NCI-H187 treated with DMSO at 0.1 percent for 48 hours (cell line): ENCODE measurements at places on chromosomes 13 and 19.

DNA sequence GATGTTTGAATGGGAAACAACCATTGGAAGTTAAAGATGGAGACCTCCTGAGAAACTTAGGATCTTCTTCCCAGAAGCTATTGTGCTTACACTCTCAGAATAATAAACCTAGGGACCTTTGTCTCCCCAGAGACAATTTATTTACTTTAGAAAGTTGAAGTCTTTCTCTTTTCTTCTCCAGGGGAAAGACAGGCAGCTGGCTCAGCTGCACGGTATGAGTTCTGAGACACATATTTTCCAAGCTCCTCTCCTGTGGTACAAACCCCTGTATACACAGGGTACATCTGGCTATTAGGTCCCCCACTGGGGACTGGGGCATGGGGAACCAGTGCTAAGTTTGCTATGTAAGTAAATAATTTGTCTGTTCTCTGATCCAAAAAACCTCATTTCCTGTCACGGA, 67.5 kb upstream of the POSTN start:
- no peak for DNase-seq

- no peak for DNase-seq
These were observed 8.0 kb downstream of the PTH2 start for GRCh38 chr19:49415102-49415809.

- DNase-seq, result no peak
These were observed 16.5 kb downstream of the SHANK1 start for GRCh38 chr19:50702871-50703829.

GRCh38 chr13:114222461-114222968, 12.2 kb upstream of the CDC16 start:
- DNase-seq, result no peak

DNA sequence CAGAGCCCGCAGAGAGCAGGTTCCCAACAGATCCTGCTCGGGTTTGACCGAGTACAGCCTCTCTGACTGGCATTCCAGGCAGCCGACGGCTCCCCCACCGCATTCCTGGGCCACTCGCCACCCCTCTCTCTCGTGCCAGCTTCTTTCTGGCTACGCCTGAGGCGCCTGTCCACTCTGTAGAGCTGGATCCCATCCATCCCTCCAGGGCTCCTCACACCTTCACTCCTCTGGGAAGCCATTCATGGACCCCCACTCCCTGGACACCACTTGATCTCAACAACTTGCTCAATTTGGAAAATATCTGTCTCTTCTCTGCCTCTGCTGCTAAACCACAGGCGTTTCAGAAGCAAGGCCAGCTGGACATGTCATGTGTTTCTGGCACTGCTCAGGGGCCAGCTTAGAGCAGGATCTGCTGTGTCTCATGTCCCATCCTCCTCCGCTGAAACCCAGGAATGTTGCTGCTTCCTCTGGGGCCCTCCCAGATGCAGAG, 30.6 kb upstream of the ATP1A3 start:
- no peak for DNase-seq

DNA sequence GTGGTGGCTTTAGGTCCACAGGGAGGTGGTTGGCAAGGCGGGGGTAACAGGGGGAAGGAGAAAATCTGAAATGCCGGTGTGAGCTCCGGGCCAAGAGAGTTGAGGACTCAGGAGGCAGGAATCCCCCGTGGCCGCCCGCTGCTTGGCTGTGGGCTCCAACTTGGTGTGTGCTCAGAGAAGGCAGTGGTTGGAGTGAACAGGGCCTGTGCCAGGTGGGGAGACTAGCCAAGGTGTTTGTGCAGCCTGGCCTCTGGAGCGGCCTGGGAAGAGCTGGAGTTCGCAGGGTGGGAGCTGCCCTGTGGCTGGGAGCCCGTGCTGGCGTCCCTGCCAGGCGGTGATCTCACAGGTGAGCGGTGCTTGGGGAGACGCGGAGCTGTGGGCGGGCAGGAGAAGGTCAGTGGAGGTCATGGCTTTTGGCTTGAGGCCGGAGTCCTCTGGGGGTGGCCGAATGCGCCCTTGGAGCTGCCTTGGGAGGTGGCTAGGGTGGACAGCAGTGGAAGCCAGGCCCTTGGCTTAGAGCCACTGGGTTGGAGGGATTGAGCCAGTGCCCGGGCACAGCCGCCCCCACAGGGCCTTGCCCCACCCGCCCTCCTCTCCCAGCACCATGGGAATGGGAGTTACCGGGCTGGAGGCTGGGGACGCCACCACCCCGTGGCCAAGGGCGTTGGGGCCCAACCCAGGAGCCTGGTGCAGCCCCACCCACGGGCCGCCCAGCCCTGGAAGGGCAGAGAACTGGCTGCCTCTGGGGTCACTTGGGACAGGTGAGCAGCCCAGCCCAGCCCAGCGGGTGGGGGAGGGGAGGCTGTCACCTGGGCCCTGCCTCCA, 7.1 kb upstream of the CIRBP start:
- no peak for DNase-seq

GRCh38 chr13:113884821-113885220, 20.9 kb upstream of the GAS6 start:
- DNase-seq, result no peak

GRCh38 chr19:6484831-6485230, 3.2 kb upstream of the DENND1C start:
- DNase-seq, result no peak

- no peak for DNase-seq
These were observed 96.1 kb downstream of the OXGR1 start for GRCh38 chr13:96898212-96898611.

- DNase-seq, result no peak
These were observed 1.3 kb downstream of the GMFG start for GRCh38 chr19:39334444-39334976.

GRCh38 chr19:35249146-35249847, 495 bp downstream of the LSR start:
- no peak for DNase-seq

GRCh38 chr19:58498316-58499020, 13.3 kb downstream of the SLC27A5 start:
- DNase-seq, result no peak

DNA sequence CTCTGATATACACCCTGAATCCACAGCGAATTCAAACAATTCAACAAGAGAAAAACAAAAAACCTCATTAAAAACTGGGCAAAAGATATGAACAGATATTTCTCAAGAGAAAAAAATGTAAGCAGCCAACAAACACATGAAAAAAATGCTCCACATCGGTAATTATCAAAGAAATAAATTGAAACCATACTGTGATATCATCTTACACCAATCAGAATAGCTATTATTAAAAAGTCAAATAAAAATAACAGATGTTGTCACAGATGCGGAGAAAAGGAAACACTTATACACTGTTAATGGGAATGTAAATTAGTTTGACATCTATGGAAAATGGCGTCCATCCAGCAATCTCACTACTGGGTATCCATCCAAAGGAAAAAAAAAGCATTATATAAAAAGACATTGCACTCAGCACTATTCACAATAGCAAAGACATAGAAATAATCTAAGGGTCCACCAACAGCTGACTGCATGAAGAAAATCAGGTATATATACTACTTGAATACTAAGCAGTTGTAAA, 1495.0 kb upstream of the PCDH20 start:
- DNase-seq, result no peak

GRCh38 chr13:79450110-79450509, 30.8 kb upstream of the NDFIP2 start:
- no peak for DNase-seq

- DNase-seq, result no peak
These were observed 95.4 kb upstream of the RAP2A start for GRCh38 chr13:97338571-97338970.

GRCh38 chr19:23440207-23440606, 44.9 kb upstream of the ZNF91 start:
- no peak for DNase-seq

DNA sequence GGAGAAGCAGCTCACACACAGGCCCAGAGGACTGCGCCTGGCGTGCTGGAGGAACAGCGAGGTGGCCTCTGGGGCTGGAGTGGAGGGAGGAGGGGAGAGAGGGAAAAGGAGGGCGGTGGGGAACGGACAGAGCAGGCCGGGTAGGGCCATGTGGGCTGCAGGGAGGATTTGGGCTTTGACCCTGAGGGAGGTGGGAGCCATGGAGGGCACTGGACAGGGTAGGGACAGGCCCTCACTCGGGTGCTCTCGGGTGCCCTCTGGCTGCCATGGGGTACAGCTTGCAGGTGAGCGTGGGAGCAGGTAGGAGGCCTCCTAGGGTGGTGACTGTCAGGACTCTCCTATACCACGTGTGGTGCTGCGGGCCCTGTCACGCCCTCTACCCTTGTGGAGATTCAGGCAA, 22.8 kb downstream of the PLIN4 start:
- DNase-seq, result no peak

DNA sequence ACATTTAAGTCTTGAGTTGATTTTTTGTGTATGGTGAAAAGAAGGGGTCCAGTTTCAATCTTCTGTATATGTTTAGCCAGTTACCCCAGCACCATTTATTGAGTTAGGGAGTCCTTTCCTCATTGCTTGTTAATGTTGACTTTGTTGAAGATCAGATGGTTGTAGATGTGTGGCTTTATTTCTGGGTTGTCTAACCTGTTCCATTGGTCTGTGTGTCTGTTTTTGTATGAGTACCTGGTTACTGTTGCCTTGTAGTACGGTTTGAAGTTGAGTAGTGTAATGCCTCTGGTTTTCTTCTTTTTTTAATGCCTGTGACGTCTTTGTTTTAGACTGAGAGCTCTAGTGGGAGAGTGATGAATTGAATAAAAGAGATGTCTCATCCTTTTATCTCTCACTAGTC, 83.2 kb downstream of the NBEA start:
- DNase-seq, result no peak

DNA sequence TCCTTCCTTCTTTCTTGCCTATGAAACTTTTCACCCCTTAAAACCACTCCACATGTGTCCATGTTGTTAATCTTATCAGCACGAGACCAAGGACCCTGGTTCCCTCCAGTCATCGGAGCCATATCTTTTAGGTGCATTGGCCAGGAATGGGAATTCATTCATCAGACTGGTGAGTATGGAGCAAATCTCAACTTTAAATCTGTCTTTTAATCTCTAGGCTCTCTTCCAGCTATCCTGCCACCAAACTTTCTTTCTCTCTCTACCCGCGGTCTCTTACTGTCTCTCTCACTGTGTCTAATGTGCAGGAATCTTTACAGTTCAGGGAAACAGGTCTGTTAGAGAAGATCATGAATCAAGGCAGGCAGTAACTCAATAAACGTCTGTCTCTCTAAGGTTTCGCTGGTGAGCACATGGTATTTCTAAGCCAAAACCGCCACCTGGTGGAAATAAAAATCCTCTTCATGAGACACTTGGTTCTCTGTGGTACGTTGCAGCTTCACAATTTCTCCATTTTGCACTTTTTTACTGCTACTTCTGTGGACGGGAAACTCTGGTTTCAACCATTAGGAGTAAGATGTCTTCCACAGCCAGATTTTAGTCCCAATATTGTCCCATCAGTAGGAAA, 16.1 kb downstream of the LGALS16 start:
- DNase-seq, result no peak
